ENCODE measurements at places on chromosomes 4 and X.

GRCh38 chr4:99811850-99812249, 4.8 kb upstream of the DAPP1 start:
- no peak for DNase-seq

GRCh38 chrX:48958635-48959094, 1.3 kb upstream of the OTUD5 start:
- no peak for DNase-seq

DNA sequence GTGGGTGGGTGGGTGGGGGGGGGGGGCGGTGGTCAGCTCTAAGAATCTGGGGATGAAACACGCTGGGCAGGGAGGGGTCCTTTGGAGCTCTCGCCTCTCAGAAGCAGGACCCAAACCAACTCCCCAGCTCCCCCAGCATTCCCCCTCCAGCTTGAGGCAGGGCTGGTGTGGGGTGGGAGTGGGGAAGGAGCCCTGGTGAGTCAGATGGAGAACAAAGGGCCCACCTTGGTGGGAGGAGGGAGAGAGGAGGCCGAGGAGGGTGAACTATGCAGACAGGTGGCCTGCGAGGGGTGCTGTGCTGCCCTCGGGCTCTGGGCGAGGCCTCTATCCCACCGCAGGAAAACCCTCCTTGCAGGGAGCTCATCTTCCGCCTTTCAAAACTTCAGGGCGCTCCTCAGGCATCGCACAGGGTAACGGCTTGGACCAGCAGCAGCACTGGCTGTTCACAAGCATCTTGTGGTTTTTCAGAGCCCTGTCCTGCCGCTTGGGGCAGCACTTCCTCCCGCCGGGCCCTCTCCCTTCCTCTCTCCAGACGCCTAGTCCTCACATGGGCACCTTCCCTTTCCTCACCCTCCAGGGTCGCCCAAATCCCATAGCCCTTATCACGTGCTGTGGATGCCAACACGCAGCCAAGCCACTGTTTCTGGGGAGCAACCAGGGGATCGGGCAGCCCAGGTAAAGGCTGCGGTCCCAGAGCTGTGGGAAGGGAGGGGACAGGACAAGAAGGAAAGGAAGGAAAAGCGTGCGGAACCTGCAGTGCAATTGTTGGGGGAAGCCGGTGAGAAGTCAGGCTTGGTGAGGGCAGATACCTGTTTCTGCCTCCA, 34.0 kb upstream of the GRPEL1 start:
- DNase-seq = peak; percentile 56

- DNase-seq = no peak
Measured at GRCh38 chrX:21225643-21226042, 148.6 kb upstream of the CNKSR2 start.

DNA sequence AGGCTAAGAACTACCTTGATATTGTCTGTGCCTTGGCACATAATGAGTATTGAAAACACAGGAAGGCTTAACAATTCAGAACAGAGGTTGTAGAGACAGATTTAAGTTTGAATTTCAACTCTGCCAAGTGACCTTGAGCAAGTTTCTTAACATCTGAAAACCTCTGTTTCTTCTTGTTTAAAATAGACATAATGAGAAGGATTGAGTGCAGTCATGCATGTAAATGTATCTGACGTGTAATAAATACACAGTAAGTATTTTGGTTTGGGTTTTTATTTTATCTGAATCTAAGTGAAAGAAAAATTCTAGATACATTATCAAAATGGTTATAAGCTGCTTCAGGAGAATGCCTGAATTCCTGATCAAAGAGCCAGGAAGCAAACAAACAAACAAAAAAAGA, 111.9 kb downstream of the ANXA5 start:
- no peak for DNase-seq

- no peak for DNase-seq
Measured at GRCh38 chr4:177596035-177596434, 153.8 kb upstream of the AGA start.

GRCh38 chr4:159049780-159050375, 53.0 kb upstream of the RAPGEF2 start:
- DNase-seq = no peak

GRCh38 chr4:136599890-136600289, 932.4 kb downstream of the PCDH18 start:
- DNase-seq = no peak

DNA sequence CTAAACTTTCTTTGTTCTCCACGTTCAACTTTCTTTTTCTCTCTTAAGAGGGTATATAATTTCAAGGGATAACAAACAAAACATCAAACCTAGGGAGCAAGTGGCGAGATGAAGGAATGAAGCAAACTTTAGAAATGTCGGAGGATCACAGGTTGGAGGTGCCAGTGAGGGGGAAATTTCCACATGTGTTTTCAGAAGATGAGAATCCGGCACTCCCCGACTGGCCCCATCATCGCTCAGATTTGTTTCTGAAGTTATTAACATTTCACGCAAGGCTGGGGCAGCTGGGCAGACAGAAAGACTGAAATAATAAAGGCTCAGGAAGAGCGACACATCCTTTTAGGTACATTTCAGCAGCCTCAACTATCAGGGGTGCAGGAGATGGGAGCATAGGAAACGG, 134.9 kb downstream of the SMIM20 start:
- no peak for DNase-seq

GRCh38 chr4:56434599-56435139, 746 bp downstream of the PPAT start:
- peak; percentile 49 for DNase-seq

DNA sequence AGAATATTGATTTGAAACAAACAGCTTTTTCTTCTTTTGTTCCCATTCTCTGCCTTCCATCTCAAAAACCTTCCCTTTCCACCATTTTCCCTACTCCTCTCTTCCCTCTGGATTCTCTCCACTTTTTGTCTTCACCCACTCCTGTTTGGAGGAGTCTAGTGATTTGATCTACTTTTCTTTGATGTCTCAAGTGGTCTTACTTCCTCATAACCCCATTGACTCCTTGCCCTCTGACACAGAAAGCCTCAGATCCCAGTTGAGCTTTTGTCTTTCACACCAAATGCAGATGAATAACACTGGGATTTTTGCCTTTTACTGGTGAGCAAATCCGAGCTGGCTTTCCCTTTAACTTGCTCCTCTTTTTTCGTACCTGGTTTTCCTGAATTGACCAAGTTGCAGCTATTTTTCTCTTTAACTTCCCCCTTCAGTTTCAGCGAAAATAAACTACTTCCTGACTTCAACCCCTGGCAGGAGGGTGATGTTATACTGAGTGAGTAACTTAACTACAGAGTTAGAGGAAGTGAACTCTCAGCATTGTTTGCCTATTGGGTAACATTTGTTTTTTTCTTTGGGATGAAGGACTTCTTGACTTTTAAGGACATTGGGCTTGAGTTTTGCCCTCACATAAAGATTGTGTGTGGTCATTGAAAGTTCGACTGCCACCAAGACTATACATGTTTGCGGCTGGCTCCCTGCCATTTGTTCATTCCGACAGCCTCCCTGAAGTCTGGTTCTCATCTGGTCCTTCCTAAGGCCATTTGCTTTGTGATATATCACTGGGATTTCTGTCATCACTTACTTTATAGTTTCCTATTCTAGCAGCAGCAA, 392.8 kb upstream of the NR3C2 start:
- DNase-seq = no peak

- DNase-seq = no peak
Measured at GRCh38 chr4:155745984-155746383, 12.8 kb upstream of the GUCY1B1 start.

DNA sequence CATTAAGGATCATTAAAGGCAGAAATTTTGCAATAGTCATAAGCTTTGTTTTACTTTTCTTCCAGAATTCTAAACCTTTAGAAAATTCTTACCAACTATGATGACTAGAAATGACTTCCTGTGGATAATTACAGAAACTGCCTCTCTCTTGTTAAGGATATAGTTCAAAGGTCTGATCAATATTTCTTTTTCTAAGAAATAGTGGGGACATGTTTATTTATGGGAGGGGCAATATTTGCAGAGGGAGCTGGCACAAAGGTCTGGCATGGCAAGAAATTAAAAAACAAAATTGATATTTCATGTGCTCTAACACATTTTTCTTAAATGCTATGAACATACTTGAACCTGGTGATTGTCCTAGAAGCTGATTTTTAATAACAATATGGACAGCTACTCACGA, 448.9 kb downstream of the KCTD8 start:
- no peak for DNase-seq

DNA sequence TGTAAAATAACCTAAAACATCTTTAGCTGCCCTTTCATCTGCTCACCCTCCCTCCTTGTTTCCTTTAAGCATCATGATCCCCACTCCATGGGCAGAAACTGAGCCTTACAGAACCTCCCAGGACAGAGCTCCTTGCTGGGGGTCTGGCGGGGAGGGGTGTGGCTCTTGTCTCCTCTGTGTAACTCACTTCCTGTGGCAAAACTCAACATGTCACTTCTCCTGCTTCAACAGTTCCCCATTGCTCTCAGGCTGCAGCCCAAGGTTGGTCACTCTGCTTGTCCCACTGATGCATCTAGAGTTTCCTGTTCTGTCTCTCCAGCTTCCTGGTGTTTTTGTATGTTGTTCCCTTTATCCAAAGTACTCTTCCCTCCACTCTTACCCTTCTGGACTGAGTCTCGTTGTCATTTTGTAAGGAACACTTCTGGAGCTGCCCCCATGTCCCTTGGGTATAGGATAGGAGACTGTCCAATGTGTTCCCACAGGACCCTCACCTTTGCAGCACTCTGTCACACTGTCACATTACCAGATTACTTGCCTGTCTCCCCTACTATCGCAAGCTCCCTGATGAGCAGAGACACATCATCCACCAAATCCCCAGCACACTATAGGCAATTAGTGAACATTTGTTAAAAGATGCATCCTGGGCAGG, 19.6 kb downstream of the TMEM31 start:
- DNase-seq = no peak

DNA sequence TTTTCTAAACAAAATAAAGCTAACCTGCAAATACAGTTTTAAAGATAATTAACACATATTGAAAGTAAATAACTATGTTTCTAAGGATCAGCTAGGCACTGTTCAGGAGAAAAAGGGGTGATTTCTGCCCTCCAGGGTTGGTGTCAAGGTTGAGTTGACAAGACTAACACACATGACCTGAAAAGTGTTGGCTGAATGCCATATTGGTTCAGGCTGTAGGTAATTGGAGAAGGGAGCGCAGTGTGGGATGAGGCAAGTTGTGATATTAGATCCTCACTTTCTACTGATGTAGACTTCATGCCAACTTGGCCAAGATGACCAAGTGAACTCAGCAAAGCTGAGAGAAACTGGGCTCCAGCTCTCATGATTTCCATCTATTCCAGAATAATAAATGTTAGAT, 42.2 kb downstream of the PPM1K start:
- DNase-seq = no peak

DNA sequence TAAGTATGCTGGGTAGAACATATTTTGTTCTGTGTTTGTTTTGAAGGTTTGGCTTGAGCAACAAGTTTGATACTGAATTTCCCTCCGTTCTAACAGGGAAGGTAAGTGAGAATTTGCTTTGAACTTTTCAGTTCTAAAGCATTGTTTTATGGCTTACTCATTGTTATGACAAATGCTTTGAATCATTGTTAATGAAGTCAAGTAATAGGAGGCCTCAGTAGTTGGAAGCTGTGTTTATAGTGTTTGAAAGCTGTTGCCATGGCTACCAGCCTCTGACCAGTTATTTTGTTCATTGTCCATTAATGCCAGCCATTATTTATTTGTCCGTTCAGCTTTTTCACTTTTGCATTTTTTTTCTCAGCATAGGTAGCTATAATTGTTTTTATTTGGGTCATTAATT, 14.4 kb downstream of the CHIC1 start:
- DNase-seq = no peak

GRCh38 chr4:26821677-26822503, 38.8 kb upstream of the STIM2 start:
- no peak for DNase-seq

GRCh38 chr4:83486457-83487129, 1.7 kb upstream of the ABRAXAS1 start:
- DNase-seq = no peak

DNA sequence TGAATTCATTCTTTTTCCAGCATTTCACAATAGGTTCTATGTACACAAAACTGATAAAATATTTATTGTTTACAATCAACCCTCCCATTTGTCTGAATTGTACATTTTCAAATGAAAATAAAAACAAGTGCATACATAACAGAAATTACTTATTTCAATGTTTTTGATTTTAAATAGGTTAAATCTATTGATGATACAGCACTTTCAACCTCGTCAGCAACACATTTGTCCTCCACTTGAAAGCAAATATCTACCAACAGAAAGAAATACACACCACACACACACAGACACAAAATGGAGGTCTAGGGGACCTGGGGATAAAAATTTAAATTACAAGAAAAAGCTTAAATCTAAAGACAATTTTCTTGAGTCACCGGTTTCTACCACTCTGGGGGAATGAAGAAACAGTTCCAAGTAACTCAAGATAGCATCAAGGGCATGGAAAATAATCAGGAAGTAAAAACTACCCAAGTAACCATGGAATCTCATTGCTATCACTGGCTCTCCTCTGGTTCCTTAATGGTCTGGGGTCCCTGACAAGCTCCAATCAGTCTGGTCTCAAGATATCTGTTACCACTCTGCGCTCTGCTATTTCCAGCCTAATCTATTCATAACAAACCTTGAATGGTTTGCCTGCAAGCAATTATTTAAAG, 27.6 kb downstream of the ANKRD17 start:
- DNase-seq = no peak

DNA sequence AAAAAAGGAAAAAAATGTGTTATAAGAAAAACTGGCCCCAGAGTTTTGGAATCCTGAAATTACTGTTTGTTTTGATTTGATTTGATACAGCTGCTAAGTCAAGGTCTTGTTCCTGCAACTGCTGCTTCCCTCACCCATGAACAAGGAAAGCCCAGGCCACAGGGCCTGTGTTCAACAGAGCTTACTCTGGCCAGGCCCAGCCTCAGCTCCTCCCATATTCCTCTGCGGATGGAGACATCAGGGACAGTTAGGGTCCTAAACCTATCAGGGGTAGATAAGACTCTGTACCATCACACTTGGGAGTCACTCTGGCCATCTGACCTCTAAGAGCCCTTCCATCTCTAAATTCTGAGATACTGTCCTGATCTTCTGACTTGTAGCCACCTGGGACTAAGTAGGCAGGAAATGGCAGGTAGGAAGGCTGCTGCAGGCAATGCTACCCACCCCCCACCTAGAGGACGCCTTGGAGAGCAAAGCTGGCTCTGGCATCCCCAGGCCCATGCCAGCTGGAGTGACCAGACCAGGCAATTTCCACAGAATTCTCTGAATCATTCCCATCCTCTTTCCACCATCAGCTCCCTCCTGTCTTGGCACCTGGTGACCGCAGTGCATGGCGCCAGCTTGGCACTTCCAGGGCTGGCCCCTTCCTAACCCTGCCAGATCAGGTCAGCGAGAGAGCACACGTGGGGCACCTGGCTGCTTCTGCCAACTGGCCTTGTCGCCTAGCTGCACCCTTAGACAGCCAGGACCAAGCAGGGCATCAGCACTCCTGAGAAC, 58.0 kb upstream of the TMEM33 start:
- peak; percentile 31 for DNase-seq

GRCh38 chr4:126691797-126692196, 941.0 kb upstream of the INTU start:
- DNase-seq = no peak

Data from upper lobe of left lung (tissue), 6 donors.